ENCODE measurements at places on chromosomes 4 and X.

DNA sequence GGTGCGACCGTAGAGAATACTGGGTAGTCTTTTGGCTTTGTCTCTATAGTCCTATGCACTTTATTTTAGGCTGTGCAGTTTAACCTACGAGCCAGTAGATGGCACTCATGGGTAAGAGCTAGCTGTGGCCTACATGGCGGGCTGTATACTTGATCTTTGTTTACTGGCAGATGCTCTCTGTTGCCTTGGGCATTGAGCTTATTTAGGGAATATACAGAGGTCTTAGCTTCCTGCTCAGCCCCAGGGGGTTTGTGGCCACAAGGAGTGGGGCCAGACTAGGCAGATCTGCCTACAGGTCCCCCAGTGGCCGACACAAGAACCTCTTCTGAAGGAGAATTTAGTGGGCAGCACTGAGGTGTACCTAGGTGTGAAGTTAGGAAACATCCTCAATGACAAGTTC lies 227.6 kb upstream of the HDX start:
- DNase-seq: peak; percentile 35

DNA sequence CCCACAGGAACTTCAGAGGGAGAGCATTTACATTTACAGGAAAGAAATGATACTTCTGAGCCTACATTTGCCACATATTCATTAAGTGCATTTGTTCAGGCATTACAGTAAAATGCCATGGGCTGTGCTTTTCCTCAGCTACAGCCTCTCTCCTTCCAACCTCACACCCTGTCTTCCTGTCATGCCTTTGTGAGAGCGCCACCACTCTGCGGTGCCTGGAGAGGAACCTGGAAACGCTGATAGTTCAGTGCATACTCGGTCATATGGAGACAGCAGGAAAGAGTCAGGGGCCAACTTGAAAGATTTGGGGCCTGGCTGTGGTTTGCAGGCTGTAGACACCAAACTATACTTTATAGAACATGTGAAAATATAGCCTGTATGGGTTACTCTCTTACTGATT lies 40.5 kb downstream of the NFKB1 start:
- no peak for DNase-seq

- no peak for DNase-seq
Observed at GRCh38 chrX:109783701-109784079, 50.6 kb upstream of the ACSL4 start.

DNA sequence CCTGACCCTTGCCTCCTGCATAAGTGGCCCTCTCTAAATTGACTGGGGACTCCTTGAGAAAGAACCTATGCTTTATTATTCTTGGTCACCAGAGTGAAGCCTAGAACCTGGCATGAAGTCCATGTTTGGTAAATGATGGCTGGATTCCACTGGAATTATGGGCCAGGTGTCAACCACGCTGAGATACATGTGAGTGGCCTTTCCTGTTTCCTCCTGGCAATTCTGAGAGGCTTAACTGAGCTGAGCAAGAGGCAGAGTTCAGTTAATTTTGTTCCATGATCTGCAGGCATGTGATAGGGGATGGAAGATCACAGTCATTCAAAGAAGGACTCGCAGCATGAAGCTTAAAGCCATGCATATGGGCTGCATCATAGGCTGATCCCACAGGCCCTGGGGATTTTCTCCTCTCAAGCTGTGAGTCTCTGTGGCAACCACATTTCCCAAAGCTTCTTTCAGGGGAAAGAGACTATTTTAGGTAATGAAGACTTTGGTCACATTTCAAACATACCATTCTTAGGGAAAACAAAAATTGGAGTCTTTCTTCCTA lies 69.4 kb upstream of the CLNK start:
- DNase-seq: no peak

DNA sequence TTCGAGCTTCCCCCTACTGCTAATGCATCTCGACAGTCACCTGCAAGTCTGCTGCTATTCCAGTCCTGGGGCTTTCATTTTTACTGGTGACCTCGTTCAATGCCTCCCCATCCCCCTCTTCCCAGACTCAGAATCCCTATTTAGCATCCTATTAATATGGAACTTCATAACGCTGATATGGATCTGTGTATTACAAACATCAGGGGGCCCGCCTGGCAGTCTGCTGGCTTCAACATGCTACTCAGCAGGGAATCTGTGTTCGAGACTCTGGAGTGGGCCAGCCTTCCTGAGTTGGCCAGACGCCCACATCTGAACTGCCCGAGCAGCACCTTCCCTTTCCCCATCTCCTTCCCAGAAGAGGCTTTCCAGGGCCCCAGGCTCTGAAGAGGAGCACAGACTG lies 173.9 kb upstream of the PPARGC1A start:
- no peak for DNase-seq

- DNase-seq: no peak
Observed at GRCh38 chrX:16305187-16305586, 137.9 kb downstream of the MAGEB17 start.

DNA sequence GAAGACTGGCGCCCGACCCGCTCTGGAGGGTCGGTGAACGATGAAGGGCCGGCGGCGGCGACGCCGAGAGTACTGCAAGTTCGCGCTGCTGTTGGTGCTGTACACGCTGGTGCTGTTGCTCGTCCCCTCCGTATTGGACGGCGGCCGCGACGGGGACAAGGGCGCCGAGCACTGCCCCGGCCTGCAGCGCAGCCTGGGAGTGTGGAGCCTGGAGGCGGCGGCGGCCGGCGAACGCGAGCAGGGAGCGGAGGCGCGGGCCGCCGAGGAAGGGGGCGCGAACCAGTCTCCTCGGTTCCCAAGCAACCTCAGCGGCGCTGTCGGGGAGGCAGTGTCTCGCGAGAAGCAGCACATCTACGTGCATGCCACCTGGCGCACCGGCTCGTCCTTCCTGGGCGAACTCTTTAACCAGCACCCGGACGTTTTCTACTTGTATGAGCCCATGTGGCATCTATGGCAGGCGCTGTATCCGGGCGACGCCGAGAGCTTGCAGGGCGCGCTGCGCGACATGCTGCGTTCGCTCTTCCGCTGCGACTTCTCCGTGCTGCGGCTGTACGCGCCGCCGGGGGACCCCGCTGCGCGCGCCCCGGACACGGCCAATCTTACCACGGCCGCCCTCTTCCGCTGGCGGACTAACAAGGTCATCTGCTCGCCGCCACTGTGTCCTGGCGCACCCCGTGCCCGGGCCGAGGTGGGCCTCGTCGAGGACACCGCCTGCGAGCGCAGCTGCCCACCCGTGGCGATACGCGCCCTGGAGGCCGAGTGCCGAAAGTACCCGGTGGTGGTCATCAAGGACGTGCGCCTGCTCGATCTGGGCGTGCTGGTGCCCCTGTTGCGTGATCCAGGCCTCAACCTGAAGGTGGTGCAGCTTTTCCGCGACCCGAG lies 568 bp downstream of the CHST7 start:
- peak; percentile 37 for DNase-seq

DNA sequence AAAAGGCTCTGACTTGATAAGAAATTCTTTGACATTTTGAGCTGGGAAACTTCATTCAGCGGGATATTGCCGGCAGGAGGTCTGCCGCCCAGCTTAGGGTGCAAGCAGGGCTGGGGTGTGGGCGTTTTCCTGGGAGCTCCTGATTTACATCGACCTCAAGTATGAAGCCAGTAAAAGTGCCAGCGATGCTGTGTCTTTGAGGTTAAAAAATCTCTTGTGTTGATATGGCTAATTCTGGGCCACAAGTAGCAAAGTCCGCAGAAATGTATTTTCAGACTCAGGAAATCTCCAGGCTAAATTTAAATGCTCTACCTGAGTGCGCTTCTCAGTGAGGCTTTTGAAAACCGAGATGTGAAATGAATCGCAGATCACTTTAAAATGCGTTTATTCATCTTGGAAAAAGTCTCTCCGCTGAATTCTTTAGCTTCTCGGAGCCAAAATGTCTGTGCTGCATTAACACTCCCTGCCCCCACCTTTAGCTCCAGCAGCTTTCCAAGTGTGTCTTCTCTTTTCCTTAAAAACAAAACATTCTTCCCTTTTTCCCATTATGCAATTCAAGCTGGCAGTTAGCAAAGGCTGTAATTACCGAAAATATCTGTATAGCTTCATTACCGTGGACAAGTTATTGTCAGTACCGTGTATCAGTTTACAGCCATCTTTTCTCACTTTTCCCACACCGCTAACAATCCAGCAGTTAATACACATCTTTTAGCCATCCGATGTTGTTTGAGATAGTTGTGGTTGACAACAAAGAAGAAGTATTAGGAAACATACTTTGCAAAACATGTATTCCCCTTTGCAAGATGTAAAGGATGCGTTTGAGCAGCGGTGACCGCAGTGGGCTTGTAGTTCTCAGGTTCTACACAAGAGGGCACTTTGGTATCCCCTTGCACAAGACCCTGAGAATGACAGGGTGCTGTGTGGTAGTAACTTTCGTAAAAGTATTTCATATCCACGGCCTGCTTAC lies 136.0 kb upstream of the STX18 start:
- DNase-seq: peak; percentile 28

GRCh38 chr4:94407846-94408245 lies 43.9 kb upstream of the PDLIM5 start:
- DNase-seq: no peak

- no peak for DNase-seq
Observed at GRCh38 chrX:130172127-130172845, 524 bp downstream of the RAB33A start.

- no peak for DNase-seq
Observed at GRCh38 chrX:136731207-136731782, 49.4 kb downstream of the ARHGEF6 start.

GRCh38 chrX:75228854-75229253 lies 45.0 kb upstream of the UPRT start:
- DNase-seq: no peak

DNA sequence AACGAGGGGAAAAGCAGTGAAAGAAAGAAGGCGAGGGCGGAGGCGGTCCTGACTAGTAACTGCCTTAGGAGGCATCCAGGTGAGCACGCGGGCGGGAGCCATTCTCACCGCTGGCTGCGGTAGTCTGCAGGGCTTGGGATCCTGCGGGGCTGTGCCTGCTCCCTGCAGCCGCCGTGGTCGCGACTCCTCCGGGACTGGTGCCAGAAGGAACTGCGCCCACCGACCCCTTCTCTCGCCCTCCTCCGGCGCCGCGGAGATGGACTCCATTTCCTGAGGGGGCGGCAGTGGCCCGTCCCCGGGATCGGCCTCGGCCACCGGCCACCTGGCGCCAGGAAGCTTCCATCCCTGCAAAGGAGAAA lies 543 bp downstream of the NFXL1 start:
- peak; percentile 38 for DNase-seq

- peak; percentile 16 for DNase-seq
Observed at GRCh38 chrX:136046295-136047015, 61.2 kb downstream of the SLC9A6 start.

GRCh38 chr4:163263606-163264005 lies 68.8 kb downstream of the NPY1R start:
- DNase-seq: no peak

DNA sequence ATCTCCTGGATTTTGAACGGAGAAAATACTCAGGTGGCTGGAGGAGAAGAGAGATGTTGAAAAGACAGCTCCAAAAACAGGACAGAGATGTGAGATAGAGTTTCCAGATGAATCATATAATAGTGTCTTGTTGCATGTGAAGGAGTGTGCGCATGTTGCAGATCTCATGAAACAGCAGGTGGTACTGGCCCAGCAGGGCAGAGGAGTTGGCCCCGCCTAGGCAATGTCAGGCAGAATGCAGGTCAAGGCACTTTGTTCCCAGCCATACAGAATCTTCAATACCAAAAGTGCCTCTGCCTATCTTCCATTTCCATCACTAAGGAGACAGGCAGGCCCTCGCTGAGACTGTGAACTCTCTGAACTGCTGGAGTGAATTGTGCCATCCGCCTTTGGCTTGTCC lies 63.9 kb upstream of the FAT1 start:
- DNase-seq: no peak

- no peak for DNase-seq
Observed at GRCh38 chr4:173919196-173919595, 364.3 kb downstream of the FBXO8 start.

- no peak for DNase-seq
Observed at GRCh38 chr4:39062770-39063097, 702 bp downstream of the KLHL5 start.

DNA sequence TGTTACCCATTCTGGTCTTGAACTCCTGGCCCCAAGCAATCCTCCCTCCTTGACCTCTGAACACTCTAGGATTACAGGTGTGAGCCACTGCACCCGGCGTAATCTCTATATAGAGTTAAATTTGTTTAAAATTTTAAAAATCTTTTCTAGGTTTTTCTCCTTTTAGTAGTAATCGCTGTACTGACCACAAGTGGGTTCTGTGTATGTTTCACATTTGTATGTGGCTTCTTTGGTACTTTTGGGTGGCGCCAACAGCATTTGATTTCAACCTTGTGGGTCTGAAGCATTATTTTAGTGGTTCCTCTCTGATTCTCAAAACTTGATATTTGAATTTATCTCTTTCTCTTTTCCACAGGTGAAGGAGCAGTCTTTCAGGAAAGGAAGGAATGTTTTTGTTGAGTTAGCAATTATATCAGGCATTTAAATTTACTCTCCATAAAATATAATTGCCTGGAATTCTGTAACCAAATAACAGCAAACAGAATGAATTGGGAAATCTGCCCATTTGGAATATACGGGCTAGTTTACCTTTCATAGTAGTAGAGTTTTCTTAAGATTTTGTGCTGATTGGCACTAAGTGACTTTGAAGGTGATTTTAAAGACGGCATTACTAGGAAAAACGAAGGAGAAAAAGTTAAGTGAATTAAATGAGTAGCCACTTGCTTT lies 29.5 kb downstream of the ARHGAP10 start:
- no peak for DNase-seq

- peak; percentile 77 for DNase-seq
Observed at GRCh38 chr4:30619679-30620078, 100.5 kb upstream of the PCDH7 start.

Measured in cardiac muscle cell (in vitro differentiated cells and primary cell).